ENCODE measurements at places on chromosomes 12 and 14. TPM values are rescaled to one million over a fixed set of nuclear protein-coding genes. Genes with fewer than 3 reads are reported as not detected.

DNA sequence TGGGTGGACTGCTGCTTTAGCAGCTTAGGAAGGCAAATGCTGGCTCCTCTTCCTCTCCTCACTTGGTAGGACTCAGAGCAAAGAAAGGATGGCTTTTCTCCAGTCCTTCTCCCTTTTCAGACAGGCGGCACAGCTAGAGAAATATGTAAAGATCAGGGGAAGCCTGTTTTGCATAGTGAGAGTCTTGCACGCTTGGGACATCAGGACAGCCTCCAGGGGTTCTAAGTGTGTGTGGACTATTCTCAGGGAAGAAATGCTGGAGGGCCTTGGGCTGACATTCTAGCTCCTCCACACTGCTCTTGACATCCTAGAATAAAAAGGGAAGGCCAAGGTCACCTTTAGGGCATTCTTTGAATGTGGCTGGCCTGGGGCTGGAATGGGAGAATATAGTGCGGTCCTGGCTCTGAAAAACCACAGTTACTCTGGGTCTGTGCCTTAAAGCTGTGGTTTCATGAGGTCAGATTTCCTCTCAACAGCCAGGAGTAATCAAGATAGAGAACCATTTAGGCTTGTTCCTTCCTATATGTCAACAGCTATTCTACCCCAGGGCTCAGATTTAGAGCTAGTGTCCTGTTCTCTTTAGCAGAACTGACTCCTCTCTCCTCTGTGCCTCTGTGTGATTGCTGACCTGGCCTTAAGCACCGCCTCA, 24.3 kb downstream of the CMA1 start:
- no peak for DNase-seq

DNA sequence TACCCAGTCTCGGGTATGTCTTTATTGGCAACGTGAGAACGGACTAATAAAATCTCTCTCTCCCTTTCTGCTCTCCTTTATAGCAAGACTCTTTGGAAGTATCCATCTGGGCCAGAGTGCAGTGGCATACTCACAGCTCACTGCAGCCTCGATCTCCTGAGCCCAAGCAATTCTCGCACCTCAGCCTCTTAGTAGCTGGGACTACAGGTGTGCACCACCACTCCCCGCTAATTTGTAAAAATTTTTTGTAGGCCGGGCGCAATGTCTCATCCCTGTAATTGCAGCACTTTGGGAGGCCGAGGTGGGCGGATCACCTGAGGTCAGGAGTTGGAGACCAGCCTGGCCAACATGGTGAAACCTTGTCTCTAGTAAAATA, 33.2 kb upstream of the PPP2R5C start:
- no peak for DNase-seq

- no peak for DNase-seq
These were observed 157.4 kb downstream of the LRRK2 start for GRCh38 chr12:40382217-40382616.

DNA sequence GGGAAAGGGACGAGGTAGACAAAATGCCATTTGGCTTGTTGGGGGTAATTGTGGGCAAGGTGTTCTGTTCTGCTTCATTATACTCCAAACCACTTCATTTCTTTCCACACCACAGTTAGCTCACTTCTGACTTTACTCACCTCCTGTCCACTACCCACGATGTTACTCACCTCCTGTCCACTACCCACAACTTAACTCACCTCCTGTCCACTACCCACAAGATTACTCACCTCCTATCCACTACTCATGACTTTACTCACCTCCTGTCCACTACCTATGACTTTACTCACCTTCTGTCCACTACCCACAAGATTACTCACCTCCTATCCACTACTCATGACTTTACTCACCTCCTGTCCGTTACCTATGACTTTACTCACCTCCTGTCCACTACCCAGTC, 10.1 kb upstream of the TWF1 start:
- no peak for DNase-seq

Gene LRTM2
- 0.12 TPM for total RNA-seq

DNA sequence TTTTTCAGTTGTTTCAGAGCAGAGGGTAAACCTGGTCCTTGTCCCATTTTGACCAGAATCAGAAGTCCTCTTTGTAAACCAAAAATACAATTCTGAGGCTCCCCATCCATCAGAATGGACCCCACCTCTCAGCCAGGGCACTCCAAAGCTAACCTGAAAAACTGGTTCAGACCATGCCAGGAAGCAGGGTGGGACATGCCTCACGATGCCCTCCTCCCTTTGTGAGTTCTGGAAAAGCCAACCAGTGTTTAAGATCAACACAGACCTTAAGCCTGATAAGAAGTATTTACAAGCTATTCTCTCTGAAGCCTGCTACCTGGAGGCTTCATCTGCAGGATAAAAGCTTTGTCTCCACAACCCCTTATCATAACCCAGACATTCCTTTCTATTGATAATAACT, 35.4 kb downstream of the TNFAIP2 start:
- no peak for DNase-seq

- no peak for DNase-seq
These were observed 12.1 kb downstream of the KRT85 start for GRCh38 chr12:52355176-52355575.
